ENCODE measurements at places on chromosomes 7 and 10.

- peak; percentile 79 for DNase-seq
Observed at GRCh38 chr10:133378251-133379096, 588 bp upstream of the PAOX start.

- peak; percentile 81 for DNase-seq
Observed at GRCh38 chr7:151059367-151060112, at the start of gene SLC4A2. Gene SLC4A2 (plus strand): TSS chr7:151059589. CDS start chr7:151061988, 2,399 bp downstream.

- DNase-seq, result no peak
Observed at GRCh38 chr7:141820067-141820466, 21.2 kb downstream of the PRSS37 start.

DNA sequence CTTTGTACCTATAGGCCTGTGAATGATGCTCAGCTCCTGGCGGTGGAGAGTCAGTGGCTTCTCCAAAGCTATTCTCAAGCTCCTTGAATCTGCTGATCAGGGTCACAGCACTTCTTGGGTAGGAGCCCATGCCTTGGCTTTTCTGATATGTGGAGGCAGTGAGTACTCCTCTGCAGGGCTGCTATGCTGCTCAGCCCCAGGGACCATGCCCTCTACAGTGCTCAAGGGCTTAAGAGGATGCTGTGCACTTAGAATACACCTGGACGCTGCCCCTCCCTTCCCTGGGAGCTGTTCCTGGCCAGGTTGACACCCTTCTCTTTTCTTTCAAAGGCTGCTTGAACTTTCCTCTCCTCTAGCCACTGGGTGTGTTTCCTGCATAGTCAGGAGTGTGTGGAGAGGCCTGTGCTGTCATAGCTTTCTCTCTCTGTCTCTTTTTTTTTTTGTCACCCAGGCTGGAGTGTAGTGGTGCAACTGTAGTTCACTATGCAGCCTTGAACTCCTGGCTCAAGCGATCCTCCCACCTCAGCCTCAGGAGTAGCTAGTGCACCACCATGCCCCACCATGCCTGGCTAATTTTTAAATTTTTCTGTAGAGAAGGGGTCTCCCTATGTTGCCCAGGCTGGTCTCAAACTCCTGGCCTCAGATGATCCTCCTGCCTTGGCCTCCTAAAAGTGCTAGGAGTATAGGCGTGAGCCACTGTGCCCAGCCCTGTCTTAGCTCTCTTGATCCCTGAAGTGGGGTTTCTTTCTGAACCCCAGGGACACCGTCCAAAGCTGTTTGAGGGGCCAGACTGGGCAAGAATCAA, 113.9 kb downstream of the KIF20B start:
- no peak for DNase-seq

- no peak for DNase-seq
Observed at GRCh38 chr7:5610500-5611186, 170.8 kb downstream of the RNF216 start.

DNA sequence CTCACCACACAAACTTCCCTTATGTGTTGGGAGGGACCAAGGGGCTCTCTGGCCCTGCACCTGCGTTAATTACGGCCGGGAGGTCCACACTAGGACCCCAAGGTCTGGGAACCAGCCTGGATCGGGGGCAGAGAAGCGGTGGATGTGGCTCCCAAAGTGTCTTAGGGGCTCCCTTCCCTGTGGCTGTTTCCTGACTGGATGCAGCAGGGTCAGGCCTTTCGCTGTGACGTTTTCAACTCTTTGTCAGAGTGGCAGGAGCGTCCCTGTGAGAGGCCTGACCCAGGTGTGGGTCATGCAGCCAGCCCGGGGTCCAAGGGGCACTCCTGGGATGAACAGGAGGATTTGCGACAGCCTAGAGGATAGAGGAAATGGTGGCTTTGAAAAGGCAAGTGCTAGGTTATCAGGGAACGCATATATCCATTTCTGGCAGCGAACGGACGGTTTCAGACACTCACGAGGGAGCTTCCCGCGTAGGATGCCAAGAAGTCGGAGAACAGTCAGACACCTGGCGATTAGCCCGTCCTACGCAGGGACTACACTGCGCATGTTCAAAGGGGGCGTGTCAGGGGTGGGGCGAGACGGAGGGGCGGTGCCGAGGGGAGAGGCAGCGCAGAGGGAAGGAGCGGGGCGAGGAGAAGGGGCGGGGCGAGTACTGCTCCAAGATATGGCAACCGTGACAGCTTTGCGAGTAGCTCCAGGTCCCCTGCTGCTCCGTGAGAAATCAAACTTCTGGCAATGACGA, 46.2 kb upstream of the ZNF716 start:
- no peak for DNase-seq
